ENCODE measurements at places on chromosomes 13 and 19. TPM values are rescaled to one million over a fixed set of nuclear protein-coding genes. Genes with fewer than 3 reads are reported as not detected.
A peak's percentile ranks its signal among the peaks of the same experiment; 100 is the strongest.

GRCh38 chr19:55319785-55320184, 5.4 kb downstream of the TMEM150B start:
- H3K27ac ChIP-seq: no peak overlapping the region
- H3K4me3 ChIP-seq: no peak overlapping the region
- no peaks in the 10 kb centered on the region for H3K4me1 ChIP-seq

DNA sequence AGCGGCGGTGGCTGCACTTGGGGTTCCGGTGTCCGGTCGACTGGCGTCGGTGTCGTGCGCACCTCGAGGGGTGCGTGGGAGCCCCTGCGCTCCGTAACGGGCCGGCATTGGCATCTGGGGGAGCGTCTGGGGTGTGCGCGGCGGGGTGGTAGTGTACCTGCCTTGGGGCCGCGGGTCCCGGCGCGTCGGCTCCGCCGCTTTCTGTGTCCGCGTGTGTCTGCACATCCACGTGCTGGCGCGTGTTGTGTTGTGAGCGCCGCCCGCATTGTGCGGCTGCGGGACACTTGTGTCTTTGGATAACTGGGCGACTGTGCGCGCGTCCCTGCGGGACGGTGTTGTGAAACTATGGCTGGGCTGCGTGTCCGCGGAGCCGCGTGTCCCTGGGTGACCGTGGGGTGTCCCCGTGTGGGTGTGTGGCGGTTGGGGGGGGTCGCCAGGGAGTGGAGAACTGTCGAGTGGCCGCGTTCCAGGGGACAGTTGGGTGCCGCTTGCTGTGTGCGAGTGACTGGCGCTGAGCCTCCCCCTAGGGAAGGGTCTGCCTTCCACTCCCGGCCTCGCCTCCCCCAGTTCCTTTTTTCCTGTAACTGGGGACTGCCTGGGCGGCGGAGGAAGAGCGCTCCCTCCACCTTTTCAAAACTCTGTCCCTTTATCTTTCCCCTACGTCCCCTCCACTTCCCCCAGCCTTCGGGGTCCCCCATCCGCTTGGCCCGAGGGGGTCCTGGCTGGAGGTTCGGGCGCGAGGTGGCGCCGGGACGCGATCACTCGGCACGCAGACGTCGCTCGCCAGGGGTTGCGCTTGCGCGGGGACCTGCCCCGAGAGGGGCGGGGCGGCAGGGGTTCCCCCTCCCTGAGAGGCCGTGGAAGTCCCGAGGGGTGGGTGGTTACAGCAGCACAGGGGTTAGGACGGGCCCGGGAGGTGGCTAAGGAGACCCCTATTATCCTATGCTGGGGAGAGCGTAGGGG, 5.7 kb upstream of the NFIC start:
- H3K4me3 ChIP-seq: peak overlapping the region; percentile 72
- DNase-seq: peak; percentile 89
- H3K27ac ChIP-seq: peak overlapping the region; percentile 33
- no peaks in the 10 kb centered on the region for H3K36me3 ChIP-seq
- H3K4me1 ChIP-seq: peaks cover 38% of the 10 kb centered on the region
- peaks cover 19% of the 10 kb centered on the region for H3K27me3 ChIP-seq

DNA sequence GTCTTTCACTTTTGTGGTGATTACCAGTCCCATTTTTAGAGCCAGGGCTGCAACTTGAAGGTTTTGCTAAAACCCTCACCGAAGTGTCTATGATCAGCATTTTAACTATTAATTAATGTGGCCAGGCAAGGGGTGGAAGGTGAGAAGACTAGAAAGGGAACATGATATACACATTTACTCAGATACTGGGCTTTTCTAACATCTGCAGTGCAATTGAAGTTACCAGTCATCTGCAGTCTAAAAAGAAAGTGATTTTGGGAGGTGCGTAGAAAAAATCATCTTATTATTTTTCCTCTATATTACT, 481 bp downstream of the ALOX5AP start:
- peak overlapping the region; percentile 59 for H3K27ac ChIP-seq
- H3K4me1 ChIP-seq: peaks cover 68% of the 10 kb centered on the region
- peak overlapping the region; percentile 40 for H3K4me3 ChIP-seq
- no peaks in the 10 kb centered on the region for H3K27me3 ChIP-seq
- no peak for DNase-seq

DNA sequence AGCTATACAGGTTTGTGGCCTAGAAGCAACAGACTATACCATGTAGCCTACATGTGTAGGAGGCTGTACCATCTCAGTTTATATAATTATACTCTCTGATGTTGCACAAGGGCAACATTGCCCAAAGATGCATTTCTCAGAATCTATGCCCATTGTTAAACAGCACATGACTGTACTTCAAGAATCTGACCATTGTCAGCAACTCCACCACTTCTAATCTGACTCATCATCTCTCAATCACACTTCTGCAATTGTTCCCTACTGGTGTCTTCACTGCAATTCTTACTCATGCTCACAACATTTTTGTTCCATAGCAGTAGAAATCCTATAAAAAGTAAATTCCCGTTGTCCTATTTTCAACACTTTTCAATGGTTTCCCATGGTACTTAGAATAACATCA, 63.9 kb upstream of the ATXN8OS start:
- no peaks in the 10 kb centered on the region for H3K27me3 ChIP-seq
- H3K36me3 ChIP-seq: no peaks in the 10 kb centered on the region

- no peak overlapping the region for H3K4me3 ChIP-seq
- no peaks in the 10 kb centered on the region for H3K4me1 ChIP-seq
- DNase-seq: no peak
- H3K27ac ChIP-seq: no peak overlapping the region
Observed at GRCh38 chr19:50266896-50267295, 62.3 kb downstream of the KCNC3 start.

- H3K27ac ChIP-seq: no peak overlapping the region
- DNase-seq: no peak
- H3K36me3 ChIP-seq: no peaks in the 10 kb centered on the region
- no peak overlapping the region for H3K4me3 ChIP-seq
Observed at GRCh38 chr19:32068793-32069192, 276.6 kb upstream of the ZNF507 start.

- no peak overlapping the region for H3K4me3 ChIP-seq
- H3K4me1 ChIP-seq: no peaks in the 10 kb centered on the region
- no peaks in the 10 kb centered on the region for H3K36me3 ChIP-seq
Observed at GRCh38 chr19:31231237-31231636, 118.0 kb downstream of the TSHZ3 start.

GRCh38 chr19:531753-532560, at the start of gene CDC34:
TSS of gene CDC34 (plus strand) at chr19:531760. CDS start at chr19:531932, 172 bp downstream.
- H3K4me1 ChIP-seq: peaks cover 12% of the 10 kb centered on the region
- H3K27ac ChIP-seq: peak within 1 kb of the TSS; percentile 41
- peak within 1 kb of the TSS; percentile 75 for H3K4me3 ChIP-seq
- no peak for DNase-seq
- no peaks in the 10 kb centered on the region for H3K27me3 ChIP-seq

DNA sequence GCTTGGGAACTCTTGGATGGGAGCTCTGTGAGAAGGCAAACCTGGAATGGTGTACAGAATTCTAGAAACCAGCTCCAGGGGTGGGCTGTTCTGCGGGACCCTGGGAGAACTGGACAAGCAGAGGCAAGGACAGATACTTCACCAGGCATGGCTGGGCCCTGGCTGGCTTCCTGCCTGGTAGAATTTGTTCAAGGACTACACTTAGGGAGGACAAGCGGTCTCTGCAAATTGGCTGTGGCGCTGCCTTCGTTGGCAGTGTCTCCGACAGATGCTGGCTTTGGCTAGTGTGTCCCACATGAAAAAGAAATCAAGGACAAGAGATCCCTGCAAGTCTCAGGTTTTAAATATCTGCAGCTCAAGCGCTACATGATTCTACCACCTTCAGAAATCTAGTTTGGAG, 12.4 kb downstream of the CEBPG start:
- no peak overlapping the region for H3K4me3 ChIP-seq
- no peaks in the 10 kb centered on the region for H3K27me3 ChIP-seq
- no peak overlapping the region for H3K27ac ChIP-seq
- DNase-seq: no peak
- no peaks in the 10 kb centered on the region for H3K36me3 ChIP-seq

DNA sequence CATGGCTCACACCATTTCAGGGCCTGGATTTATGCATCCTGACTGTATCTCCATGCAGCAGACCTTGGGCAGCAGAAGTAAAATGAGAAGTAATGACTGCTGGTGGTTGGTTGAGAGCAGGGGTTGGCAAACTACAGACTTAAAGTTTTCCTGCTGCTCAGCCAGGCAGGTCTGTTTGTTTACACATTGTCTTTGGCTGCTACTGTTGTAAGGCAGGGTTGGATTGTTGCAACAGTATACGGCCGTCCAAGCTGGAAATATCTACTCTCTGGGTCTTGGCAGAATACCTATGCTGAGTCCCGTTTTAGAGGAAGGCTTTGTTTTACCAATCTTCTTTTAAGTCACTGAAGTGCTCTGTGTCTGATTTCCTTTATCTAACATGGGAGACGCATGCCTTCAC, 13.5 kb downstream of the SNRNP70 start:
- H3K27ac ChIP-seq: no peak overlapping the region
- no peak for DNase-seq
- no peaks in the 10 kb centered on the region for H3K27me3 ChIP-seq
- peaks cover 77% of the 10 kb centered on the region for H3K36me3 ChIP-seq
- peaks cover 7% of the 10 kb centered on the region for H3K4me1 ChIP-seq

Gene ZNF560
- polyA plus RNA-seq: not detected

Gene DBP
- polyA plus RNA-seq: 23.5 TPM

Gene ZIC5
- polyA plus RNA-seq: not detected

Gene TEX26
- polyA plus RNA-seq: not detected

All from B cell (primary cell).